ENCODE measurements at places on chromosomes 4 and X.
A peak's percentile ranks its signal among the peaks of the same experiment; 100 is the strongest.

GRCh38 chrX:73647632-73648322 lies 84.8 kb downstream of the CHIC1 start:
- DNase-seq = no peak

GRCh38 chr4:114334884-114335330 lies 263.7 kb upstream of the UGT8 start:
- DNase-seq = peak; percentile 82

- DNase-seq = no peak
Measured at GRCh38 chr4:125520258-125520990, 205.7 kb downstream of the FAT4 start.

DNA sequence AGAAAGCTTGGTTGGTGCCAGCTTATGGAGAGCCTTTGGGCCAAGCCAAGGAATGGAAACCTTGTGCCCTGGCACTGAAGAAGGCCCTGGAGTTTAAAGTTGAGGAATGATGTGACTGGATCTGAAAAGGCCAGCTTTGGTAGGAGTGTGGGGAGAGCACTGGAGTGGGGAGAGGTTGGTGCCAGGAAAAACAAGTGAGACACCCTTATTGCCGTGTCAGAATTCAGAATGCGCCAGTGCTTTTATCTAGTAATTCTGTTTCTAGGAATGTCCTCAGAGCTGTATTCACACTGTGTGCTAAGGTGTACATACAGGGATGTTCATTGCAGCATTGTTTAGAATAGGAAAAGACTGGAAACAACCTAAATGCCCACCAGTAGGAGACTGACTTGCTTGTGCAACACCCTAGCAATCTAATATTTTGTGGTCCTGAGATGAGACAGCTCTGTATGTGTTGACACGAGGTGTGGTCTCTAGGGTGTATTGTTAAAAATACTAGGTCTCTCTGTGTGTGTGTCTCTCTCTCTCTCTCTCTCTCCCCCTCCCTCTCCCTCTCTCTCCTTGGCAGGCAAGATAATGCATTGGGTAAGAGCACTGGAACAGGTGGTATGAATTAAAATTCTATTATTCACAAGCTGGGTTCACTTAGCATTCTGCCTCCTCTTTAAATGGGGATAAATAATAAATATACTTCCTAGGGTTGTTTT lies 107.8 kb downstream of the GATB start:
- DNase-seq = peak; percentile 86

GRCh38 chr4:3321295-3321889 lies 28.6 kb downstream of the RGS12 start:
- DNase-seq = no peak

DNA sequence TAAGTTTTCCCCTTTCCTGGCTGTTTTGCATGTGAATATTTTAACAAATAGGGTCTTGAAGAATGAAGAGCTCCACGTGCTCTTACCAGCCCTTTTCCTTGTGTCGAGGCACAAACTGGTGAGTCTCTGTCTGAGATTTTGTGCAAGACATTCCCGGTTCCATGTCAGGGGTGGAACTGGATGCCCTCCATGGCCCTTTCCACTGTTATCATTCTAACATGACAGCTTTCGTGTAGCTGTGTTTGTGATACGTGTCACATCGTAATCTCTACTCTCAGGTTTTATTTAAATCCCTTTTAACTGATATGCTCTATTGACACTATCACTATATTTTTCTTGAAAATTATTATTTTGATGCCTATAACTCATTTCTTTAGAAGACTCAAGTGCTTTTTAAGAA lies 130.4 kb downstream of the SORBS2 start:
- no peak for DNase-seq

GRCh38 chr4:37388681-37389365 lies 144.3 kb downstream of the NWD2 start:
- DNase-seq = no peak

GRCh38 chrX:47166126-47166525 lies 21.1 kb downstream of the RBM10 start:
- no peak for DNase-seq

GRCh38 chrX:30612250-30612655 lies 34.7 kb upstream of the TASL start:
- DNase-seq = no peak

- peak; percentile 76 for DNase-seq
Measured at GRCh38 chr4:5712517-5712916, 1.5 kb downstream of the EVC start.

DNA sequence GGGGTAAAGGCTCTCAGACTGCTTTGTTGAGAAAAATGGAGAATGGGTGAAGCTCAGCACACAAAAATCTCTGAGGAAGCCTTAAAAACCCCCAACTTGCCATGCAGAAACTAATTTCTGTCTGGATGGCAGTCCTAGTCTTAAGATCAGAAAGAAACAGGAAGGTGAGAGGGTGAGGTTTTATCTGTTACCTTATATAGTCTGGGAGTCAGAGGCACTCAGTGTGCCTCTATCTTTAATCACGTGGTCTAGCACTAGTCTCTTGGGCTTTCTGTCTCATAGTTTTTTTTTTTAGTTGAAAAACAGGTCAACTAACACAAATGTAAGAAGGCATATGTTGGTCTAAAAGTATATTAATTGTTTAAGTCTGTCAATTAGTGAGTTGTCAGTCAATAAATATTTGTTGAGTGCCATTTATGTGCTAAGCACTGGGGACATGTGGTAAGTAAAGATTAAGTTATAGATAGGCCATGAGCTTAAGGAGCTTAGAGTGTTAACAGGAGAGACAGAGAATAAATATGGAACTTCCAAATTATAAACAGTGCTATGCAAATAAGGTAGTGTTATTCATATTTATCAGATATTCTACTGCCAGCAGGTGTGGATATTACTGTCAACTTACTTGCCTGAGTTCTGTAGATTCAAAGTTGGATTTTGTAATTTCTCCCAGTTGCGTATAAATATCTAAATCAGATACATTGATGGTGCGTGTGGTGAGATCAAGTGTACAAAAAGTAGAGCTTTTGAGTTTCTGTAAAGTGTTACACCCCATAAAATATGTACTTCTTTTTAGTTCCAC lies 7.0 kb downstream of the CYBB start:
- no peak for DNase-seq

GRCh38 chr4:187504974-187505797 lies 490.4 kb upstream of the ZFP42 start:
- no peak for DNase-seq

- peak; percentile 59 for DNase-seq
Measured at GRCh38 chr4:167897116-167897515, 195.2 kb upstream of the ANXA10 start.

GRCh38 chr4:40931238-40931637 lies 181.5 kb downstream of the NSUN7 start:
- no peak for DNase-seq

- DNase-seq = no peak
Measured at GRCh38 chr4:143099693-143100092, 85.0 kb upstream of the USP38 start.

DNA sequence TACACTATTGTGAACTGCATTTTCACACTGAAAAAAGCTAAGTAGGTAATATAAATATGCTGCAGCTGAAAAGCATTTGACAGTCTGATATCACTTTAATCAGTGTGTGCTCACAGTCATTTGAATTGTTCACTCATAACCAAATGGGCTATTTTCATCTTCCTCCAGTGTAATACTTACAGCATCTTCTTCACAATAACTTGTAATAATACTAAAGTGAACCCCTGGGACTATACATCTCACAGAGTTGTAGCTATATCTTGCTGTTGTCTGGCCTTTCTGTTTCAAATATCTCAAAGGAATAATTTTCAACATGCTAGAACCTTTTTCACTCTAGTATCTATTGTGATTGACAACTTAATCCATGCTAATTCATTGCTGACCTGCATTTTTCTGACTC lies 66.8 kb upstream of the GALNTL6 start:
- no peak for DNase-seq

DNA sequence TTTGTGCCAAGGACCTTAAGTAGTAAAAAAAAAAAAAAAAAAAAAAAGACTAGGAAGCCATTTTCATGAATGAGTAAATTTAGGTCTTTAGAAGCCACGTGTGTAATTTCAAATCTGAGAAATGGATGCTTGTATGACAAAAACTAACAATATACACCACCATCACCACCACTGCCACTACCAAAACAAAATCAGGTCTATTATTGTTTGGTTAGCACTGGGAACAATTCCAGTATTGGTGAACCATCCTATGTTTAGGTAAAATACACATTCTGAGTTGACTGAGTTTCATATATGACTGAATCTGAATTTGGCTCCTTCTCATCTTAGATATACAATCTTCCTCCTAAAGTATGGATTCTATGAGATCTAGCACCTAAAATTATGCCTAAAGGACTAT lies 8.8 kb upstream of the TMSB4X start:
- DNase-seq = no peak

- no peak for DNase-seq
Measured at GRCh38 chr4:39230462-39230861, 48.1 kb downstream of the WDR19 start.

- DNase-seq = peak; percentile 0
Measured at GRCh38 chrX:28273736-28274135, 292.5 kb upstream of the DCAF8L1 start.

- DNase-seq = peak; percentile 22
Measured at GRCh38 chr4:168028970-168029597, 63.3 kb upstream of the ANXA10 start.

- peak; percentile 62 for DNase-seq
Measured at GRCh38 chrX:10447564-10448214, 172.7 kb downstream of the MID1 start.

DNA sequence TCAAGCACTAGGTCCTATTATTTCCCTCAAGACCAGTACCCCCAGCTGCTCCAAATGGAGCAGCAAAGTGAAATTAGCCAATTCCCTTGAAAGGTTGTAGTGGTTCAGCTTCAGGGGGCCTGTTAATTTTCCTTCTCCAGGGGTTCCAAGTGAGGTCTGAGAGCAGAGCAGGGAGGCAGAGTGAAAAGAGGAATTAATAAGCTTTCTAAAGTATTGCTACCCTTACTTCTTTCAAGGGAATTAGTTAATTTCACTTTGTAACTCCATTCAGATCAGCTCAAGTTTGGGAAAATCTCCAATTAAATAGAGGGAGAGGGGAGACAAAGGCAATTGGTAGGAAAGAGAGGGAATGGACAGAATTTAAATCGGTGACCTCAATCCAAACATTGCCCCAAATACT lies 78.7 kb upstream of the SLC7A11 start:
- no peak for DNase-seq

- peak; percentile 12 for DNase-seq
Measured at GRCh38 chr4:14254252-14254651, 626.7 kb upstream of the BOD1L1 start.

GRCh38 chr4:121950680-121951520 lies 960 bp downstream of the TRPC3 start:
- DNase-seq = peak; percentile 17

DNA sequence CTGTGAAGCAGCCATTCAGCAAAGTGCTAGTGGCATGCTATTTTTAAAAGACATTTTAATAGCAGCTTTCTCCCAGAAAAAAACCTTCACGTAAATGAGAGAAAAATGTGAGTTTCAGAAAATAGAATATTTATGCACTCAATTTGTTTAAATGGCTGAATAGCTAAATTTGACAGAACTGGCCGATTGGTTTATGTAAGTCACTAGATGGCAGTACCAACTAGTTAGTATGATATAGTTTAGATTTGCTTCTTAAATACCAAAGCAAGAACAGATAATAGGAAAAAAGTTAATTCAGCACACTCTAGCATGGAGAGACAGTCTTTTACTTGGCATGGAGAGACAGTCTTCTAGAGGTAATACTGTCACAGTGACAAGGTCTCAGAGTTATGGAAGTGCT lies 250.1 kb downstream of the SNCA start:
- peak; percentile 6 for DNase-seq

DNA sequence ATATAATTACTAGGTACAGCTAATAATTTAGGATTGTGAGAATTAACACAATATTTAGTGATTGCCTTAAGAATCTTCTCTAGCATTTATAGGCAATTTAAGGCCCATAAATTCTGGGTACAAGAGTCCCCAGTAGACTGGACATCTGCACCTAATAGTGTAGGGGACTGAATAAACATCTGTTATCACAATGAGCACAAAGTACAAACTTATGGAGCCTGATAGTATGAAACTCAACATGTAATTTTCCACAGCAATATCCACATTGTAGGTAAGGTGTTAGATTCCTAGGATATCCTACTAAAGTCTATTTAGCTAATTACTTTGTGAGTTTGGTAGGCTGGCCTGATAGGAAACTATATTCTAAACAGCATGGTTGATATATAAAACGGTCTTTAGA lies 178.3 kb downstream of the FAM13A start:
- DNase-seq = no peak

GRCh38 chrX:119552508-119552907 lies 12.7 kb downstream of the STEEP1 start:
- DNase-seq = peak; percentile 55

GRCh38 chrX:11789809-11790208 lies 31.8 kb downstream of the MSL3 start:
- DNase-seq = no peak

DNA sequence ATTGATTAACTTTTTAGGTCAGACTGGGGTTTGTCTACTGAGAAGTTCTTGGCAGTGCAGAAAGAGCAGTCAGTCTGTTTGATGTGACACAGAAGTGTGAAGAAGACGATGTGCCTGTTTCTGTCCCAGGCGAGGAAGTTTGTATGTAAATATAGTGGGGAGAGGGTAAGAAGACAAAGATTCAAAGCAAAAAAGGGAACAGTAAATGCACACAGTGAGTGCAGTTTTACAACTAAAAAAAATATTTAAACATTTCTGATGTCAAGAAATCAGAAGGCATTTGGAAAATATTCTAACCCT lies 264.9 kb downstream of the RAPGEF2 start:
- no peak for DNase-seq

DNA sequence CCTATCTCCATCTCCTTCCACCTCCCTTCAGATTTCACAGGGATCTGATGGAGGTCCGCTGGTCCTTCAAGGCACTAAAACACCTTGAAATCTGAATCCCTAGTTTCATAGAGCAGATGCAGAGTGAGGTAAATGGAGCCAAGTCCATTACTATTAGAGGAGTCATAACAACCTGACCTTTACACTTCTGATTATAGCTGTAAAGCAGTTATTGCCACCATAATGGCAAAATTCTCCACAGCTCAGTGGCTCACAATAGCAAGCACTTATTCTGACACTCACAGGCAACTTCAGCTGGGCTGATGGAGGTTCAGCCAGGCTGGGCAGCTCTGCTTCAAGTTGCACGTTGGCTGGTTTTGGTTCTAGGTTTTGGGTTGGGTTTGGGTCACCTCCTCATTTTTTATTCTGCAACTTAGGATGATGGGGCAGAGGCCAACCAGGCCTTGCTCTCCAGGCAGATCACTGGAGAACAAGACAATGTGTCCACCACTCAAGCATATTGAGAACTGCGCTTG lies 51.4 kb upstream of the LRAT start:
- DNase-seq = no peak

DNA sequence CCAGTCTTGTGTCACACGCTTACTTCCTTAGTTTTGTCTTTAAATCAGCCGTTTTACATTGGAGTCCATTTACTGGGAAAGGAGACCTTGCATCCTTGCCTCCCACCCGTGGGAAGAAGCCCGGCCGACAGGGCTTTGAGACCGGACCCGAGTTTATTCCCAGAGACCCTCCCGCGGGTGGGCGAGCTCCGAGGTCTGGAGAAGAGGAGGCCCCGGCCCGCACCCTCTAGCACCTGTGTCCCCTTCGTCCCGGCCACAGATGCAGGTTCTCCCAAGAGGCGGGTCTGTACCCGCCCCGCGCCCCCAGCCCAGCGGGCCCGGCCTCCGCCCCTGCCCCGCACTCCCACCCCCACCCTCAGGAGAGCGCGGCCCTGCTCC lies 3.8 kb upstream of the SLC26A1 start:
- DNase-seq = no peak

- DNase-seq = peak; percentile 89
Measured at GRCh38 chr4:107349266-107349665, 313.2 kb upstream of the DKK2 start.

- DNase-seq = no peak
Measured at GRCh38 chr4:142282870-142283431, 563.1 kb downstream of the INPP4B start.

GRCh38 chr4:81675791-81676393 lies 204.2 kb upstream of the RASGEF1B start:
- no peak for DNase-seq
